ENCODE measurements at places on chromosomes 6 and 20. TPM values are rescaled to one million over a fixed set of nuclear protein-coding genes. Genes with fewer than 3 reads are reported as not detected.

Gene C4A
- 199 TPM for total RNA-seq

GRCh38 chr20:12110711-12111110 lies 193.0 kb downstream of the BTBD3 start:
- no peak for DNase-seq

DNA sequence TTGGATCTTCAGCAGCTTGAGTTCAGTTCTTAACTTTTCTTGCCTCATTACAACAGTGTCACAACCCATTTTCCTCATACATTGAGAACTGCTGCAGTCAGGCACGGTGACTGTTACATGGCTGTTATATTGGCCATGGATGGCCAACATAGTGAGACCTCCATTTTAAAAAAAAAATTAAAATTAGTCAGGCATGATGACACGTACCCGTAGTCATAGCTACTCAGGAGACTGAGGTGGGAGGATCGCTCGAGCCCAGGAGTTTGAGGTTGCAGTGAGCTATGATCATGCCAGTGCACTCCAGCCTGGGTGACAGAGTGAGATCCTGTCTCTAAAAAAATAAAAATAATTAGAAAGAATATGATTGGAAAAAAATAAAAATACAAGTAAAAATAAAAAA lies 9.9 kb upstream of the MMP24 start:
- DNase-seq: no peak

DNA sequence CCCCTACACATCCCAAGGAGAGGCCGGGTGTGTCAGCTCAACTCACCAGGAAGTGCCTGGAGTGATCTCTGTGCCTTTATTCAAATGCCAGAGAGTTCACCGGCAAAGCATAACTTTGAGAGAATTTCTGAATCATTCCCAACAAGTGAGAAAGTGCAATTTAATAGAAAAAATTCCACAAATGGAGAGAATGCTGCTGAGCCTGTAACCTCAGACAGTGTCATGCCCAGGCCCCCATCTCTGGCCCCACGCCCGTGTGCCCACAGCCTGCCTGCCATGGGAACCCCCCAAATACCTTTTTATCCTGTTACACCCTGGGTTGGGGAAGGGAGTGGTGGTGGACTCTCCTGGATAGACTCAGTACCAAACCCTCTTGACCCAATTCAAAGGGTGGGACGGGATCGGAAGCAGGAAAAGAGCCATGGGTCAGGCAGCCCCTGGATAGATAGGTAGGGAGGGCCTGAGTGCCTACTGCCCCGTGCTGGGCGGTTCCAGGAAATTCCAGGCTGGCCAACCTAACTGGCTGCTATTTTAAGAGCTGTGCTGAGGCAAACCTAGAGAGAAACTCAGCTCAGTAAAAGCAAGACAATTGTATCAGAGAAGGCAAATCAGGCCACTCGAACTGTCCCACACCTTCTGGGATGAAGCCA lies 179.0 kb upstream of the FOXA2 start:
- DNase-seq: peak; percentile 59

DNA sequence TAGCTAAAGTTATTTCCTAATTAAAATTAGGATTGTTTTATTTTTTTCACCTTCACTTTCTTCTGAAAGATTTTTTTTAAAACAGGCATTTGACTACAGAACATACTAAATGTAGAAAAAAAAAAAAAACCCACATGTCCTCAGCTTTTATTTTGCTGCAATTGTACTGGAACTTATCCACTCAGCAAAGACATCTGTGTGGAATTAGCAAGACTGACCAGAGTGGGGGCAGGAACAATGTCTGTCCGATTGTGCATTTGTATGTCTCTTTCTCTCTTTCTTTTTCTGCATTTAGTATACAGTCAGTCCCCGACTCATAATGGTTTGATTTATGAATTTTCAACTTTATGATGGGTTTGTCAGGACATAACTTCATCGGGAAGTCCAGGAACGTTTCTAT lies 77.3 kb downstream of the CHD6 start:
- DNase-seq: no peak

DNA sequence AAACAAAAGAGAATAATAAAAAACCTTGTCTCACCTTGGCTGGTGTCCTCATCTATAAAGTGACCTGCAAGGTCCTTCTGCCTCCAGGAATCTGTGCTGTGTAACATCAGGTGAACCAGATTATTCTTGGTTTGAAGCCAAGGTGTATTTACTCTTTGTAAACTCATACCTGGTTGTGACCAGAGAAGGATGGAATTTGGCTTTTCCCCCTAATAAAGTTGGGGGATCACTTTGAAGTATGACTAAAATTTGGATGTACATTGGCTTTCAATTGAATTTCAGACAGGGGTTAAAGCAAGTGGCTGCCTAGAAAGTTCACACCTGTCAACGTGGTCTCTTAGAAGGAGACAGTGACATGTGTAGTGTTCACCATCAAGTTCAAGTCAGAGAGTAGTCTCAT lies 100.1 kb downstream of the SCP2D1 start:
- DNase-seq: no peak
